ENCODE measurements at places on chromosomes 2 and 18. TPM values are rescaled to one million over a fixed set of nuclear protein-coding genes. Genes with fewer than 3 reads are reported as not detected.

- H3K27me3 ChIP-seq, result no peaks in the 10 kb centered on the region
- no peak for DNase-seq
- H3K4me1 ChIP-seq, result no peaks in the 10 kb centered on the region
- no peak overlapping the region for H3K4me3 ChIP-seq
Observed at GRCh38 chr2:30136764-30137444, 9.9 kb upstream of the YPEL5 start.

Gene FTCDNL1
- total RNA-seq, result 2.8 TPM

Gene GAREM1
- total RNA-seq, result 13.7 TPM

- DNase-seq, result no peak
- H3K27ac ChIP-seq, result no peak overlapping the region
- H3K36me3 ChIP-seq, result no peaks in the 10 kb centered on the region
- no peaks in the 10 kb centered on the region for H3K27me3 ChIP-seq
Observed at GRCh38 chr2:100948942-100949811, 52.9 kb upstream of the RPL31 start.

DNA sequence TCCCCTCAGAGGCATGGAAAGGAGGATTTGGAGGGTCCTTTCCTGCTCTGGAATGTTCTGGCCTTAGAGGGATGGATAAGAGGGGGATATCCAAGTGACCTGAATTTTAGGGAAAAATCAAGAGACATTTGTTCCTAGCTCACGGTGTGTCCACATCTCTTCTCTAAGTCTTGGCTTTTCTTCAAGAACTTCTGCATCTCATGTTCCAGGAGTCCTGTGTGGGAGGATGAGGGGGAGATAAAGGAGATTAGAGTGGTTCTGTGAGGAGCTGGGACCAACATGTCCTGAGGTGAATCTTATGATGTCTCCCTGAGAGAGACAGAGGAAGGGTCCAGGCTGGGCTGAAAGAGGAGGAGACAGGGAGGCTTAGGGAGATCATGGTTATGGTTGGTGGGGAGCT is 11.7 kb downstream of the EMX1 start:
- H3K4me3 ChIP-seq, result no peak overlapping the region
- no peak for DNase-seq
- no peak overlapping the region for H3K27ac ChIP-seq
- H3K36me3 ChIP-seq, result no peaks in the 10 kb centered on the region
- H3K27me3 ChIP-seq, result peaks cover 61% of the 10 kb centered on the region

Gene C1QL2
- total RNA-seq, result 0.31 TPM

DNA sequence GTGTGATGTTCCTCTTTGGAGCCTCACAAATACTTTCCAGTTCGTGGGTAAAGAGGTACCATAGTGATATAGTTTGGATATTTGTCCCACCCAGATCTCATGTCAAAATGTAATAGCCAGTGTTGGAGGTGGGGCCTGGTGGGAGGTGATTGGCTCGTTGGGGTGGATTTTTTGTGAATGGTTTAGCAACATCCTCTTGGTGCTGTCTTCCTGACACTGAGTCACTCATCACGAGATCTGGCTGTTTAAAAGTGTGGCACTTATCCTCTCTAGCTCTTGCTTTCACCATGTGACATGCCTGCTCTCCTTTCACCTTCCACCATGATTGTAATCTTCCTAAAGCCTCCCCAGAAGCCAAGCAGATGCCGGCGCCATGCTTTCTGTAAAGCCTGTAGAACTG is 3.0 kb upstream of the CCDC93 start:
- no peaks in the 10 kb centered on the region for H3K27me3 ChIP-seq
- H3K4me1 ChIP-seq, result peaks cover 5% of the 10 kb centered on the region
- no peak overlapping the region for H3K4me3 ChIP-seq
- no peak for DNase-seq
- no peaks in the 10 kb centered on the region for H3K36me3 ChIP-seq
- H3K27ac ChIP-seq, result no peak overlapping the region

DNA sequence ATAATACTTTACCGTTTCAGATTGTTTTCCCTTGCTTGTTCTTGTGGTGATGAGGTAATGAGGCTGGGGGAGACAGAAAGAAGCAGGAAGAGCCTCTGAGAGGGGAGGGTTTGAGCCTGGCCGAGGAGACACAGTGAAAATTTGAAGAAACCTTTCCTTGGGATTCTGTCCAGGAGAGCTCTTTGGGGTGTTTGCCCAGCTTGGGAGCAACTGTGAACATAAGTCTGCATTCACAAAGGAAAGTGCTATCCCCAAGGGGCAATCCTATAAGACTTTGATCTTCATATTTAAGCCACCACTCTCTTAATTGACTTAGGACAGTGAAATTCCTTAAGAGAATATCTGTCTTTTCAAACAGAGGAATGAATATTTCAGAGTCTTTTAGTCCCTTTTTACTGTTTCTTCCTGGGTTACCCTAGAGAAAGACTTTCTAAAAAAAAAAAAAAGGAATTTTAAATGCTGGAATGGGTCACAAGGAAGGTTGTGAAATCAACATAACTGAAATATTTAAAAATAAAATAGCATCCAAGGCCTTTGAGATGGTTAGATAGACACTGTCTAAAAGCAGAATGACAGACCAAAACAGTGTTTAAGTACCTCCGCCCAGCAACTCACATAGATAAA is 52.5 kb upstream of the STAM2 start:
- no peak overlapping the region for H3K4me3 ChIP-seq
- peaks cover 44% of the 10 kb centered on the region for H3K4me1 ChIP-seq
- no peaks in the 10 kb centered on the region for H3K36me3 ChIP-seq
- no peak overlapping the region for H3K27ac ChIP-seq

- no peak overlapping the region for H3K27ac ChIP-seq
- H3K36me3 ChIP-seq, result no peaks in the 10 kb centered on the region
- DNase-seq, result no peak
Observed at GRCh38 chr18:12282442-12283039, 25.5 kb upstream of the TUBB6 start.

DNA sequence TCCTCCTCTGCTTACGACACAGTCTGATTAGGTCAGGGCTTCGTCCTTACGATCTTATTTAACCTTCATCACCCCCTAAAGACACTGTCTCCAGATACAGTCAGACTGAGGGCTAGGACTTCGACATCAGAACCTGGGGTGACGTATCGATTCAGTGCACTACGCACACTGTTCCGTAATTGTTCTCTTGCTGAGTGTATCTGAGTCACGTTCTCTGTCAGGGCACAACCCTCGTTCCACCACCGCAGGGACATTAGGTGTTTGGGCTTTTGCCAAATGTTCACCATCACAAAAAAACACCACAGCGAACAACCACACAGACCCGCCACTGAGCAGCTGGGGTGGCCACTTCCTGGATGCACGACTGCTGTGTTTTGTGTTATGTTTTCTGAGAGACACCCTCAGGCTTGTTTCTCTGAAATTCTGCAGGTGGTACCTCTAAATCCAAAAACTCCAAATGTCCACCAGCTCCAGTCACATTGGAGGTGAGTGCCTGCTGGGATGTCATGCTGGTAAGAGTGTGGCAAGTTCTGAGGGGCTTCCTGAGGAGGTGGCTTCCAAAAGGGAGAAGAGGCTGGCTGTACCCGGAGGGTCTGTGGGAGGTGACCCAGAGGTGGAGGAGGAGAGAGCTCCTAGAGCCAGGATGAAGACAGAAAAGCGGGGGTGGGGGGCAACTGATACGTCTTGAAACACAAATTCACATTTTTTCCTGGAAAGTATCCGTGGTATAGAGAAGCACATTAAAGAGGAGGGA is 66.6 kb downstream of the ADNP2 start:
- no peak for DNase-seq
- H3K36me3 ChIP-seq, result no peaks in the 10 kb centered on the region
- H3K27me3 ChIP-seq, result no peaks in the 10 kb centered on the region
- peaks cover 8% of the 10 kb centered on the region for H3K4me1 ChIP-seq

- H3K4me1 ChIP-seq, result no peaks in the 10 kb centered on the region
- no peak overlapping the region for H3K4me3 ChIP-seq
- H3K36me3 ChIP-seq, result no peaks in the 10 kb centered on the region
- no peak for DNase-seq
- no peaks in the 10 kb centered on the region for H3K27me3 ChIP-seq
- H3K27ac ChIP-seq, result no peak overlapping the region
Observed at GRCh38 chr2:226059961-226060627, 660.6 kb downstream of the NYAP2 start.

- DNase-seq, result no peak
- no peak overlapping the region for H3K4me3 ChIP-seq
- no peaks in the 10 kb centered on the region for H3K27me3 ChIP-seq
- no peak overlapping the region for H3K27ac ChIP-seq
Observed at GRCh38 chr2:123086613-123087385, 938.3 kb upstream of the CNTNAP5 start.

Gene AOX1
- 48.5 TPM for total RNA-seq

DNA sequence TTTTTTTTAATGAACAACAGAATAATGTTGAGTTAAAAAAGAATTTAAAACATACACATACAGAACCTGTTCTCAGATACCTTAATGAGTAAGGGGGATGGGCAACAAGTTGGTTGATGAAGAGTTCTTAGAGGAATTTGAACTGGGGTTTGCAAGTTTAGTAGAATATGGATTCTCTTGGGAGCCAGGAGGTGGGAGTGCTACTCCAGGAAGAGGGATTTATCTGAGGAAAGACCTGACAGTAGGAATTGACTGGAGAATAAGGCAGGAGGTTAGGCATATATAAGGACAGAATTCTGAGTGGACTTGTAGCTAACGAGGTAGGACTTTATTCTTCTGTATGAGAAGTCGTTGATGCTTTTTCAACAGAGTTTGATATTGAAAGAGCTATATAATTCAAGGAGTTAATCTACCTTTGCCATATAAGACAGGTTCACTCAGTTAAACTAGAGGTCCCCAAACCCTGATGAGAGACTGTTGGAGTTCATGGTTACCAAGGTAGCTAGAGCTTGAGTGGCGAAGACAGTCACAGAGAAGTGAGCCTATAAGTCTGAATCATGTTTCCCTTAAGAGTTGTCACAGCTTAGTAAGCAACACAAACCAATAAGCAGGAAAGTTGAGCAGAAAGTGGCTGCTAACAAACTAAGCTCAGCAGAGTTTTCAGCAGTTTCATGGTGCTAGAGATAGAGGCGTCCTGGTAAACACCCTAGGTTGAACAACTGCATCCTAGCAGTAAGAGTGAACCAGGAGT is 88.2 kb downstream of the NCOA1 start:
- no peaks in the 10 kb centered on the region for H3K27me3 ChIP-seq
- no peak overlapping the region for H3K4me3 ChIP-seq
- DNase-seq, result no peak
- no peaks in the 10 kb centered on the region for H3K36me3 ChIP-seq
- H3K4me1 ChIP-seq, result no peaks in the 10 kb centered on the region
- no peak overlapping the region for H3K27ac ChIP-seq

GRCh38 chr2:105032476-105032875 is 5.4 kb upstream of the MRPS9 start:
- DNase-seq, result no peak
- H3K36me3 ChIP-seq, result no peaks in the 10 kb centered on the region
- no peak overlapping the region for H3K27ac ChIP-seq
- no peak overlapping the region for H3K4me3 ChIP-seq

- H3K36me3 ChIP-seq, result no peaks in the 10 kb centered on the region
- H3K4me1 ChIP-seq, result no peaks in the 10 kb centered on the region
- no peaks in the 10 kb centered on the region for H3K27me3 ChIP-seq
- H3K27ac ChIP-seq, result no peak overlapping the region
Observed at GRCh38 chr2:159900343-159900742, 102.3 kb upstream of the CD302 start.

Gene ATP8B1
- total RNA-seq, result 26.6 TPM

Data from lung (tissue), 17 donors.